ENCODE measurements at places on chromosomes 5 and 9.

DNA sequence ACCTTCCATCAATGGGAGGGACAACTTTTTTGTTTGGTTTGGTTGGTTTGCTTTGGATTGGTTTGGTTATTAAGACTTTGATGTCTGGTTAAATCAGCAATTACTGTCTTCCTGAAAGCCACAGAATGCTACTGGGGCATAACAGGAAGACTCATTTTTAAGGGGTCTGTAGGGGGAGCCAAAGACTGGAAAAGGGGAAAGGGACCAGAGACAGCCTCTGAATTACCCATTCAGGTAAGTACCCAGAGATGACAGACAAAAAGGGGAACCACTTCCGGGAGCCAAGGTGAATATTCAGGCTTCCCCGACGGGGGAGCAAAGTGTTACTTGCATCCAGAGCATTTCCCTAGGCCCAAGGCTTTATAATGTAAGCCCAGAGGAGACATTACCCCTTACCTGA, 4.6 kb upstream of the FEM1C start:
- DNase-seq: no peak

GRCh38 chr9:120259100-120259499, 320.9 kb downstream of the CDK5RAP2 start:
- DNase-seq: no peak

DNA sequence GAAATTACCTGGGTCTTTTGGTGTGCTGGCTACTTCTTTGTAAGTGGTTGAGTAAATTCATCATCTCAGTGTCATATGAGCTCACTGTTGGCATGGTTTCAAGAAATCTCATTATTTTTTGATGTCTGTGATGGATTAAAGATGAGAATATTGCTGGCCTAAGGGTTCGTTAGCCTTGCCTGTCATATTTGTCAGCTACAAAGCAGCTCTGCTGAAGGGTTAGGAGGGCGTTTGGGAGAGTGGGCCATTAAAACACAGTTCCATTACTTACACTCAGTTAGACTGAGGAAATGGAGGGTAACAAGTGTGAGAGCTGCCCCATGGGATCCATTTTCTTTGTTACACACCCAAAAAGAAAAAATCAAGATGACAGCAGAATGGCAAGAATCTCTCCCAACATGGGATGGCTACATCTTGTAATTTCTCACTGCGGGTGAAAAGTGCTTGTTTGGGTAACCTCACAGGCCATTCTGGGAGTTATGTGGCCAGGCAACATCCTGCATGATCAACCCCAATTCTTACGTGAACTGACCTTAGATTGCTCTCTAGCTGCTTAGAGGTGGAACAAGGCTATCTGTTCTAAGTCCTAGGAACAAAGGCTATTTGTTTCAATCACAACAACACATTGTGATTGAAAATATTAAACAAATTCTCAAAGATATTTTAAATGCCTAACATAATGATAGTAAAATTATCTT, 609.5 kb upstream of the RGMB start:
- no peak for DNase-seq

GRCh38 chr5:89916131-89916530, 493.4 kb downstream of the CETN3 start:
- DNase-seq: no peak

DNA sequence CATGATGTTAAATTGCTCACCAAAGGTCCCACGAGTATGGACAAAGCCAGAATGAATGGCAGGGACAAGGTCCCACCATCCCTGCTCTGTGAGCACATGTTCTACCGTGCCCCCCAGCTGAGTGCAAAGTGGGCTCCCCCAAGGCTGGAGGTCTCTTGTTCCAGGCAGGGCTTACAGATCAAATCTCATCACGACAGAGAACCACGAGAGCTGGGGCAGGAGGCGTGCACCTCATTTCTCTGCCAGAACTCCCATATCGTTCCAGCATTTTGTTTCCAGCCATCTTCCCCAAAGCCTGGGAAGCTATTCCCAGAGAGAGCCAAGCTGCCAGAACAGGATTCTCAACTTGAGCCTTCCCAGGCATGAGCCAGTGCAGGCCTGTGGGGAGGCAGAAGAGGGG, 108.5 kb downstream of the ZNF354C start:
- no peak for DNase-seq

GRCh38 chr9:98810102-98810842, 2.8 kb downstream of the GALNT12 start:
- no peak for DNase-seq

- no peak for DNase-seq
Measured at GRCh38 chr9:113955076-113955752, 79.1 kb downstream of the ZNF618 start.

GRCh38 chr9:37667706-37668105, 17.0 kb downstream of the FRMPD1 start:
- no peak for DNase-seq

Data from activated naive CD4-positive, alpha-beta T cell treated with anti-CD3 and anti-CD28 coated beads, Interleukin-2, amount 50 U/mL, for 72 hours (primary cell).